ENCODE measurements at places on chromosomes 6 and 20. TPM values are rescaled to one million over a fixed set of nuclear protein-coding genes. Genes with fewer than 3 reads are reported as not detected.

Gene SLC35F1
- under 0.01 TPM for total RNA-seq

Gene ID4
- total RNA-seq: 0.83 TPM

Gene BMP7
- total RNA-seq: not detected

Gene DDO
- 8.7 TPM for total RNA-seq

Gene EYA2
- 1.7 TPM for total RNA-seq

Gene HLA-DRB5
- total RNA-seq: not detected

Data from fibroblast of lung (primary cell).